ENCODE measurements at places on chromosomes 3 and 15. TPM values are rescaled to one million over a fixed set of nuclear protein-coding genes. Genes with fewer than 3 reads are reported as not detected.

- no peaks in the 10 kb centered on the region for H3K27me3 ChIP-seq
- peaks cover 10% of the 10 kb centered on the region for H3K36me3 ChIP-seq
- H3K4me3 ChIP-seq, result no peak overlapping the region
- DNase-seq, result no peak
- H3K4me1 ChIP-seq, result peaks cover 69% of the 10 kb centered on the region
- H3K27ac ChIP-seq, result peak overlapping the region; percentile 15
These were observed 48.4 kb downstream of the MCTP2 start for GRCh38 chr15:94279736-94280135.

Gene CACNA2D3
- total RNA-seq, result not detected

Gene KLF15
- total RNA-seq, result 1.0 TPM

- no peaks in the 10 kb centered on the region for H3K36me3 ChIP-seq
- H3K4me3 ChIP-seq, result no peak overlapping the region
- H3K27me3 ChIP-seq, result no peaks in the 10 kb centered on the region
- peak overlapping the region; percentile 59 for H3K27ac ChIP-seq
These were observed 12.1 kb upstream of the DMXL2 start for GRCh38 chr15:51634591-51635198.

Gene DPP8
- 38.6 TPM for total RNA-seq

Gene TNFAIP8L3
- total RNA-seq, result 0.14 TPM

Gene MYNN
- total RNA-seq, result 16.2 TPM

Gene SPESP1
- total RNA-seq, result 0.58 TPM

DNA sequence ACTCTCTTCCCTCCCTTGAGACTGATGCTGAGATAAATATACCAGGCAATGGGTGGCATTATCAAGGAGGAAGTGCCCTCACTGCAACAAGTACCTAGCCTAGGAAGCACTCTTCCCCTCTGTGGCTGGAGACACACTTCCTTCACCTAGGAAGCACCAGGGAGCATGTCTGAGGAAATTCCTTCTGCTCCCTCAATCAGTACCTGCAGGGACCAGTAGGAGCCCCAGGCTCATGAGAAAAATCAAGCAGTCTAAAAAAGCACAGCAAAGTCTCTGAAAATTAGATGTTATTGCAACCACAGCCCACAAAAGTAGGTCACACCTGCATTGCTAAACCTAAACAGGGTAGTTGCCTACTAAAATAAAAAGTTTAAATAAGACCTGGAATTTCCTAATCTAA, 78.2 kb upstream of the TRPM1 start:
- H3K27ac ChIP-seq, result peak overlapping the region; percentile 38
- H3K4me1 ChIP-seq, result peaks cover 22% of the 10 kb centered on the region
- peak overlapping the region; percentile 25 for H3K4me3 ChIP-seq

DNA sequence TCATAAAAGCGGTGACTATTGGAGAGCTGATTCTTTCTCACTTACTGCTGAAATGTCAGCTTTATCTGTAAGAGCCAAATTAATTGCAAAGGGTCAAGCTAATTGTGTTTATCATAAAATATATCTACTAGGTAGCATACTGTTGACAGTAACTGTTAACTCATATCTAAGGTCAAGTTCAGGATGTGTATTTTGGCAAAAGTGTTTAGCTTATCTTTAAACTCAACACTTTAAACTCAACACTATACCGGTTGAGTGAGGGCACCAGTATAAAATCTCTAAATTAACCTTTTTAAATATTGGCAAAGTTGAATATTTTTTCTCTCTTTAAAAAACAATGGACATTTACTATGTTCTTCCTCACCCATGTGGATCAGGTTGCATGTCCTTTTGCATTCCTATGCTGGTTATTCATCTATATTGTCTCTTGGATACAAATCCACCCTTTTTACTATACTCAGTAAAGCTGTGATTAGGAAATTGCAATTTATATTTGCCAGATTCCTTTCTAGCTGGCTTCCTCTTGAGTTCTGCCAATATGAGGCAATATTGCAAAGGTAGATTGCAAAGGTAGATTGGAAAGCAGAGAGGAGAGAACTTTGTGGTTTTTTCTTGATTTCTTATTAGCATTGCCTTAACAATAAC, 344.6 kb upstream of the DCBLD2 start:
- H3K36me3 ChIP-seq, result no peaks in the 10 kb centered on the region
- H3K4me3 ChIP-seq, result no peak overlapping the region
- no peaks in the 10 kb centered on the region for H3K27me3 ChIP-seq
- no peaks in the 10 kb centered on the region for H3K4me1 ChIP-seq
- no peak for DNase-seq

DNA sequence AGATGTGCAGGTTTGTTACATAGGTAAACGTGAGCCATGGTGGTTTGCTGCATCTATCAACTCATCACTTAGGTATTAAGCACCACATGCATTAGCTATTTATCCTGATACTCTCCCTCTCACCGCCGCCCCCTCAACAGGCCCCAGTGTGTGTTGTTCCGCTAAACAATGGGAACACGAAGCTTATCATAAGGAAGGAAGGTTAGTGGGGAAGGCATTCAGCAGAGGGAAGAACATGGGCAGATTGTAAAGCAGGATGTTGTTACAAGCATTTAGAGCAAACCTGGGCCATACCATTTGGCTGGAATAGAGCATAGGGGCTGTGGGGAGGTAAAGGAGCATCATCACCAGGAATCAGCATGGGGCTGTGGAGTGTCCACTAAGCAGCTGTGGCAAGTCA, 111.8 kb downstream of the SSR3 start:
- no peak for DNase-seq
- no peaks in the 10 kb centered on the region for H3K4me1 ChIP-seq
- peaks cover 2% of the 10 kb centered on the region for H3K36me3 ChIP-seq
- no peaks in the 10 kb centered on the region for H3K27me3 ChIP-seq
- H3K4me3 ChIP-seq, result no peak overlapping the region

Gene EPHA3
- total RNA-seq, result 0.35 TPM

- DNase-seq, result no peak
- peaks cover 10% of the 10 kb centered on the region for H3K36me3 ChIP-seq
- no peaks in the 10 kb centered on the region for H3K27me3 ChIP-seq
- peaks cover 45% of the 10 kb centered on the region for H3K4me1 ChIP-seq
- H3K27ac ChIP-seq, result peak overlapping the region; percentile 63
- no peak overlapping the region for H3K4me3 ChIP-seq
These were observed 6.4 kb downstream of the WDR5B start for GRCh38 chr3:122409446-122409845.

DNA sequence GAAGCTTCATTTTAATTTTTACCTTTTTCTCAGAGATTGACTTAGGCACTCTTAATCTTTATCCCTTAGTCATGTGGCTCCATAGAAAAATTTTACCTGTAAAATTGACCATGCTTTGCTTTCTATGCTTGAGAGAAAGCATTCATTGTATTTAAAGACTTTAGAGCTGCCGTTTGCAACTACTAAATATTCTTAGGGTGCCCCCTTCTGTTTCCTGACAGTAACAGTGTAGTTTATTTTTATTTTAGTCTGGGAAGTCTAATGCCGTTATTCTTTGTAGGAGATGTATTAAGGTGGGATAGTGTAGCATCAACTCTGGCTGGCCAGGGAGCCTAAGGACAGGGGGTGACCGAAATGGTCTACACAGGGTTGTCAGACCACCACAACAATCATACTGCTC, 84.5 kb upstream of the SYNPR start:
- H3K27ac ChIP-seq, result no peak overlapping the region
- H3K4me3 ChIP-seq, result no peak overlapping the region
- no peaks in the 10 kb centered on the region for H3K4me1 ChIP-seq

- peaks cover 10% of the 10 kb centered on the region for H3K27me3 ChIP-seq
- H3K27ac ChIP-seq, result no peak overlapping the region
- H3K36me3 ChIP-seq, result no peaks in the 10 kb centered on the region
- DNase-seq, result no peak
These were observed 31.3 kb downstream of the LDHAL6B start for GRCh38 chr15:59237924-59238331.

Gene EFL1
- 26.7 TPM for total RNA-seq

- peaks cover 1% of the 10 kb centered on the region for H3K36me3 ChIP-seq
- H3K4me1 ChIP-seq, result peaks cover 48% of the 10 kb centered on the region
- no peaks in the 10 kb centered on the region for H3K27me3 ChIP-seq
- H3K4me3 ChIP-seq, result no peak overlapping the region
These were observed 80.2 kb downstream of the BFSP2 start for GRCh38 chr3:133479895-133480669.

Gene CTXN2
- total RNA-seq, result not detected

Gene MYH15
- 1.3 TPM for total RNA-seq

DNA sequence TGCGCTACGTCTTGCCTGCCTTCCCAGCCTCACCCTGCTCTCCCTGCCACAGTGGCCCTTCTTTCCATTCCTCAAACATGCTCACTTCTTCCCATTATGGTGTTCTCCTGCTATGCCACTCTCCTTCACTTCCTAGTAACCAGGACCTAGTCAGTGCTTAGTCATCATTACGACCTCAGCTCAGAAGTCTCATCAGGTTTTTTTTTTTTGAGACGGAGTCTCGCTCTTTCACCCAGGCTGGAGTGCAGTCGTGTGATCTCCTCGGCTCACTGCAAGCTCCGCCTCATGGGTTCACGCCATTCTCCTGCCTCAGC, 149.5 kb downstream of the GREM1 start:
- peaks cover 6% of the 10 kb centered on the region for H3K4me1 ChIP-seq
- no peaks in the 10 kb centered on the region for H3K27me3 ChIP-seq
- H3K36me3 ChIP-seq, result no peaks in the 10 kb centered on the region
- H3K4me3 ChIP-seq, result no peak overlapping the region

GRCh38 chr15:74775132-74775562, 6.7 kb upstream of the CSK start:
- H3K4me1 ChIP-seq, result peaks cover 82% of the 10 kb centered on the region
- H3K36me3 ChIP-seq, result peaks cover 1% of the 10 kb centered on the region
- H3K27ac ChIP-seq, result no peak overlapping the region

DNA sequence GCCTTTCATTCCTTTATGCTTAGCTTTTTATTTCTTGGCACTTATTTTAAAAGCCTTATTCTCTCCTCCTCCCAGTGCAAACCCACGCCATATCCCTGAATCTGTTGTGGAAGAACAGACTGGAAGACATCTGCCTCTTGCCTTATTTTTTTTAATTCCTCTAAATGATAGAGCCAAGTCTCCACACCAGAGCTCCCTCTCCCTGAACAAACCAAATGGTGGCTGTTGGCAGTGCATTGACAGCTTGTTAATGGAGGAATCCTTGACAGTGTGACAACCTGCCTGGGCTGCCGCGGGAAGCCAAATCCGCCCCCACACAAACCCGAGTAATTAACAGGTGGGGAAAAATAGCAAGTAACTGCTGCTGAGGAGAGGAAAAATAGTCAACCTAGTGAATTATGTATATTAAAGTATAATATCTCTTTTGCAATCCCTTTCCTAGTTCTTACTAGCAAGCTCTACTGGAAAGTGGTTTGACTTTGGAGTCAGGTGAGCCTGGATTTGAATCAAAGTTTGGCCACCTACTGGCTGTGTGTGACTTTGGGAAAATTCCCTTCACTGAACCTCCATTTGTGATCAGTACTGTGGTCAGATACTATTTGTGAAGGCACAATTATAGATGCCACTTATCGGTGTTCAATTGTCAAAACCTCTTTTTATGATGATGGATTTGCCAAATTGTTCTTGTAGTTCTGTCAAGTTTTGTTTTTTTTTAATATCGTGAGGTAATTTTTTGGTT, 589.6 kb downstream of the PDCD6IP start:
- no peak for DNase-seq
- no peaks in the 10 kb centered on the region for H3K36me3 ChIP-seq
- H3K4me3 ChIP-seq, result no peak overlapping the region

- H3K4me1 ChIP-seq, result peaks cover 88% of the 10 kb centered on the region
- H3K27ac ChIP-seq, result peak overlapping the region; percentile 98
- H3K36me3 ChIP-seq, result peaks cover 20% of the 10 kb centered on the region
- no peaks in the 10 kb centered on the region for H3K27me3 ChIP-seq
- peak overlapping the region; percentile 67 for H3K4me3 ChIP-seq
These were observed 12.5 kb downstream of the CSK start for GRCh38 chr15:74794248-74794969.

- DNase-seq, result no peak
- no peak overlapping the region for H3K27ac ChIP-seq
- peaks cover 16% of the 10 kb centered on the region for H3K4me1 ChIP-seq
These were observed 84.1 kb downstream of the CCNL1 start for GRCh38 chr3:157075693-157076420.

Gene REC114
- not detected for total RNA-seq

Gene PPP1R14D
- not detected for total RNA-seq

- DNase-seq, result no peak
- no peaks in the 10 kb centered on the region for H3K36me3 ChIP-seq
- no peaks in the 10 kb centered on the region for H3K4me1 ChIP-seq
- no peak overlapping the region for H3K27ac ChIP-seq
These were observed 495 bp upstream of the COL7A1 start for GRCh38 chr3:48595526-48596121.

- H3K36me3 ChIP-seq, result no peaks in the 10 kb centered on the region
- H3K4me1 ChIP-seq, result no peaks in the 10 kb centered on the region
- no peak for DNase-seq
- no peak overlapping the region for H3K4me3 ChIP-seq
- peaks cover 21% of the 10 kb centered on the region for H3K27me3 ChIP-seq
These were observed 336.8 kb downstream of the DIPK2A start for GRCh38 chr3:144308396-144308795.

Gene TF
- 1.7 TPM for total RNA-seq

GRCh38 chr3:128489674-128489926, 3.4 kb downstream of the GATA2 start:
- peak overlapping the region; percentile 82 for H3K4me3 ChIP-seq
- H3K27ac ChIP-seq, result no peak overlapping the region
- H3K27me3 ChIP-seq, result peaks cover 58% of the 10 kb centered on the region

GRCh38 chr15:85289677-85290365, 90.6 kb upstream of the AKAP13 start:
- peak; percentile 23 for DNase-seq
- H3K4me1 ChIP-seq, result no peaks in the 10 kb centered on the region

- no peaks in the 10 kb centered on the region for H3K36me3 ChIP-seq
- H3K27me3 ChIP-seq, result peaks cover 27% of the 10 kb centered on the region
- peaks cover 8% of the 10 kb centered on the region for H3K4me1 ChIP-seq
- H3K4me3 ChIP-seq, result no peak overlapping the region
- no peak for DNase-seq
These were observed 60.8 kb downstream of the TM4SF4 start for GRCh38 chr3:149535333-149535685.

Data from activated T-cell treated with anti-CD3 and anti-CD28 coated beads, Interleukin-2, amount 50 U/mL, for 72 hours (primary cell).